NCI-H1105 (cell line): ENCODE measurements at places on chromosomes 11 and 22.

GRCh38 chr11:15602785-15603567, 488.3 kb downstream of the INSC start:
- DNase-seq = peak; percentile 32

- DNase-seq = no peak
These were observed 89.4 kb downstream of the ARHGAP32 start for GRCh38 chr11:129102756-129103155.

GRCh38 chr22:46591930-46592329, 28.3 kb upstream of the GRAMD4 start:
- DNase-seq = no peak

DNA sequence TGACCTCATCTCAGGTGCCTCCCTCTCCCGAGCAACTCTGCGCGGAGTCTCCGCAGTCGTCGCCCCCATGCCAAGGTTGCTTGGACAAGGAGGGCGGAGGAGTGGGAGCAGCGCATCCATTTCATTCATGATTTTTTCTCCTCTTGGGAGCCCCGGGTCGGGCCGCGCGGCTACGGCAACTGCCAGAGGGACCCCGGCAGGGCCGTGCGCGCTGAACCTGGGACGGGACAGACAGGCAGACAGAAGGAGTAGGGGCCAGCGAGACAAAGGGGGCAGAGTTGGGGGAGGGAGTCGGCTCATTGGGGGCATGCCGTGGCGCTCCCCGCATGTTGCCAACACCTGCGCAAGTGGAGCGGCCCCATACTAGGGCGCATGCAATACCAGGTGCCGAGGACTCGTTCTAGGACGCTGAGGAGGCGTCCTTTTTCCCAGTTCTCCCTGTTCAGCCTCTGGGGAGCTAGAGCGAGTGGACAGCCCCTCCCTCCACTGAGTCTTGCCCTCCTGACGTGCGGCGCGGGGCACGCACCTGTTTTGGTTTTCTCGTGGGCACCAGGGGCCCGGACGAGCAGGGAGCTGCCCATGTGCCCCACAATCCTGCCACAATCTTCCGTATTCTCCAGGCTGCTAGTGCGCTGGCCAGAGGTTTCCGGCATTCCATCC, 501 bp upstream of the PTPN5 start:
- DNase-seq = no peak

DNA sequence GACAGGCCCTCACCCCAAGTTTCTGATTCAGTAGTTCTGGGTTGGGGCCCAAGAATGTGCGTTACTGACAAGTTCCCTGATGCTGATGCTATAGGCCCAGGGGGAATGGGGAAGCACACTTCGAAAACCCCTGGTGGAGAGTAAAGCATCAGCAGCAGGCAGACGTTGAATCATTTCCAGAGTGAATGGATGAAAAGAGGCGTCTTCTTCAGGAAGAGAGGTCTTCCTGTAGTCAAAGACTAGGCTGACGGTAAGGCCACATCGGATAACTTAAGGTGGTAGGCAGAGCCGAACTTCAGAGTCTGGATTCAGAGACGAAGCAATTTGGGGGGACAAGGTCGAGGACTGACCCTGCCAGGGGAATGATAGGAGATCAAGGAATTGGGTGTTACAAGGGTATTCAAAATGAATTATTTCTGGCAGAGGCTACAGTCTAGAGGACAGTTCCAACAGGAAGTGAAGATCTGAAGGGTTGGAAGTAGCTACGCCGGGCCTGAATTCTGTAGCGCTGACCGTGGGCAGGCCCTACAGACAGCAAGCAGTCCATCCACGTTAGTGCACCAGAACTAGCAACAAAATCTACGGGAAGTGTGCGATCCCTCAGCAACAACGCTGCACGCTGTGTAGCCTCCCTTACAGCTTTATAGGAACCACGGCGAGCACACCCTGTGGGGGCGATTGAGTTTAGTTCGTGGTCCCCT, 862 bp upstream of the CENATAC start:
- DNase-seq = no peak

DNA sequence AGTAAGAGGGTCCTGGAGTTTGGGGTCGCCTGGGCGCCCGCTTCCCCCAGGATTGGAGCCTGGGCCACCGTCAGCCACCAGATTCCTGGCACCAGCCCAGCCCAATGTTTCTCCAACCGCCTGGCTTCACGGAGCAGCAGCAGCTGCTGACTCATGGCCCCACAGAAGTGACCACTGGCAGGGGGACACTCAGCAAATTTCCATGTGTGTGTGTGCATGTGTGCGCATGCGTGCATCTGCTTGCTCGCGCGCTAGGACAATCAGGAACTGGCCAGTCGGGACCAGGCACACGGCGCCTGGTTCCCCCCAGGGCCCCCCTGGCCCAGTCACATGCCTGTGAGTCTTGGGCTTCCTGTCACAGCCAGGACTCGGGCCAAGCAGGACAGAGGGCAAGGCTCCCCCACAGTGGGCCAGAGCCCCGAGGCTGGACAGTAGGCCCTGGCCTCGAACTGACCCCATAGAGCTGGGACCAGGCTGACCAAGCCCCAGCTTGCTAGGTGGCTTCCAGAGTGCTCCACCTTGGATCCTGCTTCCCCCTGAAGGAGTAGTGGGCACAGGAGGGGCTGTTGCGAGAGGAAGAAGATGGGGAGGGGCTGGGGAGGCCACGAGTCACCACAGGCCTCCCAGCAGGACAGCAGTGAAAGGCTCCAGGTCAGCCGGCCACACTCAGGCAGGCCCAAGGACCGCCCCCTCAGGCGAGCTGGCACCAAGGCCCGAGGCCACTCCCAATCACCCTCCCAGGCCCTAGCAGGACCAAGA, 3.2 kb downstream of the CTSD start:
- DNase-seq = no peak

- no peak for DNase-seq
These were observed 1.4 kb upstream of the MUC2 start for GRCh38 chr11:1073261-1073724.

DNA sequence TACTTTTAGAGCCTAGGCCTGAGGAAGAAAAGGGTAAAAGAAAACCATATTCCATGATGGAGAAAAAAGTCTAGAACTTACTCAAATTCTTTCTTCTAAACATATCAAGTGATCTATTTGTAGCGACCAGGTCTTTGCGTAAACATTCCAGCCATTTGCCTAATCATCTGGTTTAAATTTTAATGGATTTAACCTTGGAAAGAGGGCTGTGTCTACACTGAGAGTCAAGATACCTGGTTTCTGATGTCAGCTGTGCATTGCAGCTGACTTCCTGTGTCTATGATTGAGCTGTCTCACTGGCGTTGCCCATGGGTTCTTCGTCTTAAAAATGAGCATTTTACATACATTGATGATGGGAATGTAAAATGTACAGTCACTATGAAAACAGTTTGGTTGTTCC, 10.0 kb upstream of the TMEM123 start:
- DNase-seq = no peak

DNA sequence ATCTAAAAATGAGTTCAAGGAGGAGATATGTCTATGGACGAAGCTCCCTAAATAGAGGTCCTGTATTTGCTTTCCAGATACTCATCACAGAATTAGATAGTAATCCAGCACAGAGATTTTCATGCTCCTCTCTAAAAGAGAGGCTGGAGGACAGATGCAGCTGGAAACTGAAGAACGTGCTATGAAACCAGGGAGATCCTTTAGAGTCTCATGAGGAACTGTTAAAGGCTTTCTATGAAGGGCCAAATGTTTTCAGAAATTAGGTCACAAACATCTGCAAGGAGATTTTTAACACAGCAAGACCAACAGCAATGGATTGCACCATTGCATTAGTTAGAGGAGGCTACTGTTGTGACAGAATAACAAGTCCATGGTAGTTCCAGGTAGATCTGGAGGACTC, 95.6 kb upstream of the ARHGAP20 start:
- DNase-seq = no peak

DNA sequence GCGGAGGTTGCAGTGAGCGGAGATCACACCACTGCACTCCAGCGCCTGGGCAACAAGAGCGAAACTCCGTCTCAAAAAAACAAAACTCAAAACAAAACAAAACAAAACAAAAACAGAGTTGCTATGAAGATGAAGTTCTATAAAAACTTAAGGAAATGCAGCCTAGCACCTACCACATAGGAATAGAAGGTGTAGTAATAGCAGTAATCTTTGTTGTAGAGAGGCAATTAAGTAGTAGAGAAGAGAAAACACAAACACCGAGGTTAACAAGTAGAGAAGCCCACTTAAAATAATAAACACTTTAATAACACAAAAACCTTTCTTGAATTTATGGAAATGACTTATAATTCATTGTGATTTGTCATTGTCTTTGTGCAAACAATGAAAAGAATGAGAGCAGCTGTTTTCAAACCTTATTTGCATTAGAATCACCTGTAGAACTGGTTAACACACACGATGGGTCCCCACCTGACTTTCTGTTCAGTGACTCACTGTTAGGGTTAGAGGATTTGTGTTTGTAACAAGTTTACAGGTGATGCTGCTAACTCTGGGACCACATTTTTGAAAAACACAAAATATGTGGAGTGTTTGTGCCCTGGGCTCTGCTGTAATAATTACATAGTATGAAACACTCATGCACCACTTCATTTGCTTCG, 43.1 kb downstream of the TYR start:
- no peak for DNase-seq

DNA sequence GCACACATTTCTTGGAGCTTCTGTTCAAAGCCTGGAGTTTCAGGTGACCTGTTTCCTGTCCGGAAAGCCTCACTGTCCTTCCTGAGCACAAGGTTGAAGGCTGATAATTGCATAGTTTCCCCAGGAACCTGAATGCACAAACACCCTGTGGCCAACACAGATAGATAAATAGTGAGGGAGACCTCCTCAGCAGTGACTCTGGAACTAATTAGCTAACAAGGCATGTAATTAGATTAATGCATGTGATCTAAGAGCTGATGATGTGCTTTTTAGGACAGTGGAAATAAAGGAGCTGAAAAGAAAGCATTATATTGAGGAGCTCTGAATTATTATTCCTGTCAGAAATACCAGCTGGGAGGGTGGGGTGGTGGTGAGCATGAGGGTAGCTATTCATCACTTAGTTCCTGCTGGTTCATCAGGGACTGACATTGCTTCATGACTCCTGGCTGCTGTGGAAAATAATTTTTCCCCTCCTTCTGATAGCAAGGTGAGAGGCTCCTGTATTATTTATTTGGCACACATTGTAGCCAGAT, 101.1 kb downstream of the NELL1 start:
- peak; percentile 46 for DNase-seq

GRCh38 chr22:37639070-37639760, at the start of gene SH3BP1:
Gene SH3BP1 (plus strand): TSS chr22:37639669. CDS start chr22:37639788, 119 bp downstream.
- DNase-seq = no peak

DNA sequence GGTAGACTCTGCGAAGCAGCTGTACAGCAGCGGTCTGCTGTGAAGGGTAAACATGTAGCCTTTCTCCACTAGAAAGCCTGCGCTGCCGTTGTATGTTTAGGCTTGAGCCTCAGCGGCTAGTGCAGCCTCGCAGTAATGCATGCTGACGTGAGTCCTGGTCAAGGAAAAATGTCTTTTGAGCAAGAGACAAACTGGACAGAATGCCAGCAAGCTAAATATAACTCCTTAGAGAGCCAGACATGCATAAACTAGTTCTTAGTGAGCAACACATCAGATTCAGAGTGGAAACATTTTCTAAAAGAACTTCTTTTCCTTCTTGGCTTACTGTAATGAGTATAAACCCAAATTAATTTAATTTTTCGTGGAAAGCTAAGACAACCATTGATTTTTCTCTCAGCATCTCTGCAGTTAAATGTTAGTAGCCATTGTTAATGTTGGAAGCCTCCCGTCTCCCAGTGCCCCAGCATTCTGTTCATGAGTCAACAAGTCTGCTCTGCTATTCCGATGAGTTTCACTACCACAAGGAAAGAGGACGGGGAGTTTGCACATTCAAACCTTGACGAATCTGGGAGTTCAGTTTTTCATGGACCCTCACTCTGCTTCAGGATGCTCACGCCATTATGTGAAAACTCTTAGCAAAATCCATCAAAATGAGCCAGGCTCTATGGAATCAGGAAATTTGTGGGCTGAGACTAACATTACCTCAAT, 51.4 kb downstream of the JAM3 start:
- DNase-seq = no peak

GRCh38 chr11:45451766-45452440, 165.8 kb upstream of the SYT13 start:
- no peak for DNase-seq

GRCh38 chr22:32801537-32802236, at the start of gene TIMP3:
Gene TIMP3 (plus strand): TSS chr22:32801705. CDS start chr22:32802002, 297 bp downstream.
- peak; percentile 42 for DNase-seq

DNA sequence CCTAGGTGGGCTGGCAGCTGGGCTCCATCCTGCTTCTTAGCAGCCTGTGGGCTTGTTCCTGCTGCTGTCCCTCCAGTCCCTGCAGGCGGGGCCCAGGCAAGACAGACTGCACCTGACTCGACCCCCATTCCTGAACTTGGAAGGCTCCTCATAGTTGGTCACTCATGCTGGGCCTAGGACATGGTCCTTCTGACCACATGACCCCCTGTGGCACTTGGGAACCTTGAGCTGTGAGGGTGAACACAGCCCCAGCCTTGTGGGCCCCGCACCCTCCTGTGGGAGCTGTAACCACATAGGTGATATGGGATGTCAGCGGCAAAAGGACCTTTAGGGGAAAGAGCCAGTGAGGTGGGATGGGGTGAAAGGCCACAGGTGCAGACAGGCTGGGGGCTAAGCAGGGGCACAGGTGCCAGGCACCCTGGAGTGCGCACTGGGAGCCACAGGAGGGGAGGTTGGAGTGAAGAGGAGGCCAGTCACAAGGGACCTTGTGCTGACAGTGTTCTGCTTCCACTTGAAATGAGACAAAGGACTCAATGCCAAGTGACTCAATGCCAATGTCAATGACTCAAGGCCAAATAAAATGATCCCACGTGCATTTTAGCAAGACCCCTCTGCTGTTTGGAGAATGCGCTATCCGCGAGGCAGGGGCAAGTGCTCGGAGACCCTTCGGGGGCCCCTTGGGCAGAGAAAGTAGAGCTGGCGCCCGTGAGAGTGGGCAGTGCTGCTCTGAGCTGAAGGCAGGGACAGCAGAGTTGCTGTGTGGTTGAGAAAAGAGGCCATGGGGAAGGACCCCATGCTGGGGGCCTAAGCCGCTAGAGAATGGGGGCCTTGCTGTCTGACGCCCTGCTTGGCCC, 90.7 kb downstream of the MORC2 start:
- no peak for DNase-seq

GRCh38 chr11:67500831-67501715, 4.1 kb downstream of the PITPNM1 start:
- DNase-seq = no peak
